ENCODE measurements at places on chromosomes 6 and 20.

GRCh38 chr6:9710574-9710973 lies 704.3 kb downstream of the TFAP2A start:
- no peak for DNase-seq

- no peak for DNase-seq
Measured at GRCh38 chr6:24125980-24126379, at the start of gene NRSN1. Gene NRSN1, plus strand, starts transcription at chr6:24126215. Its CDS starts 8,113 bp downstream, at chr6:24134328.

DNA sequence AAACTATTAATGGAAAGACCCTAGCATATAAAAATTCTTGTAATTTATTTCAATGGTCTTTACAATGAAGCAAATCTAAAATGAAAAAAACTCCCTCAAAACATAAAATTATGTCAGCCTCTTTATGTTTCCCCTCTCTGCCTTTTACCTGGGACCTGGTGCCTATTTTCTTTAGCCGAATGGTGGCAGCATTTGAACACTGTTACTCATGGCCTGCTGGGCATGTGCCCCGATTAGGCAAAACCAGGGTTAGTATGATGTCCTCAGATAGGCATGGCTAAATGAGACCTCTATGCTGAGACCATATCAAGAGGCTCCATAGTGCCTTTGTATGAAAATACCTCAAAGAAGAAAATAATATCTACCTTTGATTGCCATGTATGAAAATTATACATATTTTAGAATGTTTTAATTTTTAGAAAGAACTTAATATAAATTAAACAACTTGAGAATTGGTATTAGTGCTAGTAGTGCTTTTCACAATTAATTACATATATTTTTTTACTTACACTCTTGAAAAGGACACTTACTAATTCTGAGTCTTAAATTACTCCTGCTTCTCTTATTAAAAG lies 22.5 kb upstream of the C6orf58 start:
- no peak for DNase-seq

DNA sequence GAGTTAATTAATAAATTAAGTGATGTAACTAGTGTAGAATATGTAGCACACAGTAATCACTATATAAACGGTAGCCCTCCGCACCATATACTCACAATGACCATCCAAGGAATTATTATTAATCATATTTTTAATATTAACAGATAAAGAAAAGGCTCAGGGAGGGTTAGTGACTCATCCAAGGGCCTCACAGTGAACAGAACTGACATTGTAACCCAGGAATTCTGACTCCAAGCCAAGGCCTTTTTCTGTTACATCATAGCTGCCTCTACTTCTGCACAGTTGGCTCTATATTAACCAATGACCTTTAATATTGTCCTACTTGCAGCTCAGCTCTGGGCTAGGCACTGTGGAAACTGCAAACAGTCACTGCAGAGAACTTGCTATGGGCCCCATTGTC lies 117.5 kb upstream of the SIRPG start:
- DNase-seq = no peak

- DNase-seq = no peak
Measured at GRCh38 chr6:164124473-164124872, 710.0 kb downstream of the QKI start.

DNA sequence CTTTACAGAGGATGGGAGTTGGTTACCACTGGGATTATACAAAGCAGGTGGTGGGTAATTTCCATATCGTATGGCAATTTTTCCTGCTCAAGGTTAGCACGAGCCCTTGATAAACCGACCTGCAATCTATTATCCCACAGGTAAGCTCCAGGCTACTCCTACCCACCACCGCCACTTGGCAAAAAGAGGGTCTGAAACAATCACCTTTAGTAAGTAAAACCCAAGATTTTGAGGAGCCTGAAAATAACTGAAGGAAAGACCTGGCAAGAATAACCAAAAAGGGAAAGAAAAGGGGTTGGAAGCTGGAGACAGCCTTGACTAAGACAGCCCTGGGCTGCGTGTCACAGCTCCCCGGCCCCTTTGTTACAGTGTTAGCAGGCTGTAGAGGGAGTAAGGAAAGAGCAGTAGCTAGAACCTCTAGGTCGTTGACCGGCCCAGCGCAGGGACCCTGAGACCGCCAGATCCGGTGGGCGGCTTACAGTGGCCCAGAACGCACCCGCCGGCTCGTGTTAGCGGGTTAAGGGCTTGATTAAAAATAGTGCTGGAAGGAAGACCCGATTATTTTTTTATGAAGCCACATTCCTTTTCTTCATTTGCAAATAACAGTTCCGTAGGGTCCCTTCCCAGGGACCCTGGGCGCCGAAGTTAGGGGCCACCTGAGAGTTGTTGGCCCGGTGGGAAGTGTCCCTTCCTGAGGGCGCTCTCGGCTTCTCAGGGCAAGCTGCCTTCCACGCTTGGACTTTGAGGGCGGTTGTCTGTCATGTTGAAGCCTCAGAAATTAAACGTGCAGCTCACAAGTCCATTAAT lies 30.5 kb downstream of the TFAP2B start:
- DNase-seq = no peak

DNA sequence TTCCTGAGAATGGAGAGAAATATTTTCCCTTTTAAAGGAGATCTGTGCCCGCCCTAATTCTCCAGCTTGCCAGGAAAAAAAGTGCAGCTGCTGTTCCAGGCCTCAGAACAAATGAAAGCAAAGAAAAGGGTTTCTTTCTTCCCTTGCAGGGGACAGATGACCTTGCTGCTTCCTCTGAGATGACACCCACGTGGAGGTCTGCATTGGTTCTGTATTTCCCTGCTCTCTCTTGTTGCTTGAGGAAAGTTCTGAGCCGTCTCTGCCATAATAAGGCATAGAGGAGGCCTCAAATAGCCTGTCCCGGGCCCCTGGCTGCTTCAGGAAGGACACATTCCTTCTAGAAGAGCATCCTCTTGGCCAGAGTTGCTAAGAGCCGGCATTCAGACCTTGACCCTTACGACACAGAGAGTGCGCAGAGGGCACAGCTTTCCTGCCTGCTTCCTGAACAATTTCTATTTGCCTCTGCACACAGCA lies 501.8 kb upstream of the SULF2 start:
- DNase-seq = peak; percentile 59
